ENCODE measurements at places on chromosomes 4 and X. TPM values are rescaled to one million over a fixed set of nuclear protein-coding genes. Genes with fewer than 3 reads are reported as not detected.

GRCh38 chrX:72002875-72003274, 92.2 kb downstream of the NHSL2 start:
- DNase-seq = no peak

NEIL3 gene
- total RNA-seq = not detected

- no peak for DNase-seq
Measured at GRCh38 chr4:67727124-67727850, 26.3 kb upstream of the UBA6 start.

SLITRK4 gene
- 2.1 TPM for total RNA-seq

- no peak for DNase-seq
Measured at GRCh38 chr4:12958436-12958835, 525.7 kb downstream of the RAB28 start.

SOWAHB gene
- total RNA-seq = 0.21 TPM

- DNase-seq = no peak
Measured at GRCh38 chr4:153241970-153242838, 38.0 kb downstream of the TRIM2 start.
